ENCODE measurements at places on chromosomes 12 and 14. TPM values are rescaled to one million over a fixed set of nuclear protein-coding genes. Genes with fewer than 3 reads are reported as not detected.
A peak's percentile ranks its signal among the peaks of the same experiment; 100 is the strongest.

The IFNG-AS1 gene
- total RNA-seq, result not detected

- DNase-seq, result peak; percentile 68
Measured at GRCh38 chr12:15590180-15590826, 198.9 kb downstream of the EPS8 start.

The GPR84 gene
- total RNA-seq, result 0.54 TPM

- DNase-seq, result no peak
Measured at GRCh38 chr14:37129047-37129446, 43.4 kb downstream of the SLC25A21 start.

DNA sequence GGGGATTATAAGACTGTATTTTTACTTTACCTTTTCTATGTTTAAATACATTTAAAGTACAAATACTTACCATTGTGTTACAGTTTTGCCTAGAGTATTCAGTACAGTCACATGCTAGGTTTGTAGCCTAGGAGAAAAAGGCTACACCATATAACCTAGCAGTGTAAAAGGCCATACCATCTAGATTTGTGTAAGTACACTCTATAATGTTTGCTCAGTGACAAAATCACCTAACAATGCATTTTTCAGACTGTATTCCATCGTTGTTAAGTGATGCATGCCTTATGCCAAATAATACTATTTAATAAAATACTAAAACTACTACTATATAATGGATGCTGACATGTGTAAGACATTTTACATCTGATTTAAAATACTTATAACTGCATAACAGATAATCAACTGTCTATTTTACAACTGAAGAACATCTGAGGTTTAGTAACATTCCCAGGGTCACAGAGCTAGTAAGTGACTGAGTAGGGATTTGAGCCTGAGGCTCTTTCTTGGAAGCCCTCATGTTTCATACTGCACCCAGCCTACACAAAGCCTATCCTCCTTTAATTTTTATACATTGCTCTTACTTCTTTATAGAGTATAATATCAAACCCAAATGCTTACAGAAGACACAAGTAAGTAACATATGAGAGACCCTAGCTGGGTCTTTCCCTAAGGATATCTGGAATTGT is 296.8 kb downstream of the SYT1 start:
- no peak for DNase-seq

DNA sequence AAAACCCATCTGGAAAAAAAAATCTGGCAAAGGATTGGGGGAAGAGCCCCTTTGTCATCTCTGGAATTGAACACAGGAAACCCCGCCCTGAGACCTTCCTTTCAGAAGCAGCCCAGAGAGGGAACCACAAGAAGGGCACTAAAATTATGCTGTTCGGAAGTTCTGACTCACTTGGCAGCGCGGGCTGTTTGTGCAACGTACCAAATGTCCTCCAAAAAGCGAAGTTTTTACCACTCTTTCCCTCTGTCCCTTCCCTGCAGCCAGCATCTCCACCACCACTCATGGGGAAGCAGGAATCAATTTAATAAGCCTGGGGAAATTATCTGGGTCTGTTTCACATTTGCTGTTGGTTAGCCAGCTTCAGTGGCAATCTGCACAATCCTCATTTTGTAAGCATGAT is 3.2 kb upstream of the SYNE3 start:
- DNase-seq, result peak; percentile 90

DNA sequence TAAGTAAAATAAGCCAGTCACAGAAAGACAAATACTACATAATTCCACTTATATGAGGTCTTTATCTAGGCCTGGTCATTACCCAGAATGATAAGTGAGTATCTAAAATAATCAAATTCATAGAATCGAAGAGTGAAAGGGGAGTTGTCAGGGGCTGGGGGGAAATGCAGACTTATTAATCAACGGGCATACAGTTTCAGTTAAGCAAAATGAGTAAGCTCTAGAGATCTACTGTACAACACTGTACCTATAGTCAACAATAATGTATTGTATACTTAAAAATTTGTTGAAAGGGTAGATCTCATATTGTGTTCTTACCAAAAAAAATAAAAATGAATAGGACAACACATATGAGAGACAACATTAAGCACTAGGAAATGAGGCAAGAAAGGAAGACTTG is 13.3 kb downstream of the BTBD7 start:
- DNase-seq, result no peak

- DNase-seq, result no peak
Measured at GRCh38 chr12:11081987-11082386, 10.1 kb downstream of the TAS2R43 start.

DNA sequence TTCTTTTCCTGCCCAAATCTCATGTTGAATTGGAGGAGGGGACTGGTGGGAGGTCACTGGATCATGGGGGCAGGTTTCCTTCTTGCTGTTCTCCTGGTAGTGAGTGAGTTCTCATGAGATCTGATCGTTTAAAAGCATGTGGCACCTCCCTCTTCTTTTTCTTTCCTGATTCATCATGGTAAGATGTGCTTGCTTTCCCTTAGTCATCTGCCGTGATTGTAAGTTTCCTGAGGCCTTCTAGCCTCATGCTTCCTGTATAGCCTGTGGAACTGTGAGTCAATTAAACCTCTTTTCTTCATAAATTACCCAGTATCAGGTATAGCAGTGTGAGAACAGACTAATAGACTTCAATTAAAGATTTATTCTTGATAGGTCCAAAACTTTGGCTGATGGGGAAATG is 83.5 kb downstream of the CAND1 start:
- no peak for DNase-seq

- no peak for DNase-seq
Measured at GRCh38 chr12:92702754-92703679, at the start of gene PLEKHG7. PLEKHG7 (plus strand) TSS chr12:92702989; CDS start chr12:92706632, 3,643 bp downstream.

Data from sigmoid colon (tissue), 7 donors.